ENCODE measurements at places on chromosomes 5 and 9.

GRCh38 chr9:128055344-128056040, 11.6 kb downstream of the NAIF1 start:
- DNase-seq, result no peak

DNA sequence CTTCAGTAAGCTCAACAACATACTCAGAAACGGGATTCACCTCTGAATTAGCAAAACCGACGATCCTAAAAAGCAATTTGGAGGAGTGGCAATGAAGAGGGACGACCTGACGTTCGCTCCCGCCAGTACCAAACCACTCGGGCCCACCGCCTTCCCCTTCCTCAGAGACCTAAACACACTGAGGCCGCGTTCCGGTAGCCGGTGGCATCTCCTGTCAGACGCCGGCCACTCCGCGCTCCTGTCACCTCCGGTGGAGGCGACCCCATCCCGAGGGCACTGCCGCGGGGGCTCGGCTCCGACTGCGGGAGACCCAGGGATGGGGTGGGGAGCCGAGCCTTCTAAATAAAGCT, 617 bp downstream of the PPP6C start:
- no peak for DNase-seq

GRCh38 chr9:88037285-88037845, 63.0 kb upstream of the CDK20 start:
- DNase-seq, result no peak

DNA sequence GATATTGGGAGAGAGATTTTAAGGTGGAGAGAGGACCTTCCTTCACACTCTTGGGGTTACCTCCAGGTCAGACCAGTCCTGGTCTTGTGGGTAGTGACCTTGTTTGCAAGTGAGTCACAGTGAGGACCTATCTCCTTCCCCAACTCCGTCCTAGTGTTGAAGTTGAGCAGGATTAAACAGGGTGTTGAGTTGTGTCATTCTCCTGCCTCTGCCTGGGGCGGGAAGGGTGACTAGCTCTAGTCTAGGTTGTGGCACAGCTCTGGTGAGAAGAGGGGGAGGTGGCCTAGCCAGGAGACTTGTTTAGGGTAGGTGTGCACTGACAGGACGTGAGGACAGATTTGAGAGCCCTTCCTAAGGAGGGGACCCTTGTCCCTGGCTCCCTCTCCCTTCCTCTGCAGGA, 119.6 kb upstream of the PITX1 start:
- no peak for DNase-seq

- DNase-seq, result no peak
Observed at GRCh38 chr9:129906298-129906697, 71.0 kb downstream of the USP20 start.

GRCh38 chr5:178295589-178295988, 63.0 kb upstream of the PHYKPL start:
- no peak for DNase-seq

DNA sequence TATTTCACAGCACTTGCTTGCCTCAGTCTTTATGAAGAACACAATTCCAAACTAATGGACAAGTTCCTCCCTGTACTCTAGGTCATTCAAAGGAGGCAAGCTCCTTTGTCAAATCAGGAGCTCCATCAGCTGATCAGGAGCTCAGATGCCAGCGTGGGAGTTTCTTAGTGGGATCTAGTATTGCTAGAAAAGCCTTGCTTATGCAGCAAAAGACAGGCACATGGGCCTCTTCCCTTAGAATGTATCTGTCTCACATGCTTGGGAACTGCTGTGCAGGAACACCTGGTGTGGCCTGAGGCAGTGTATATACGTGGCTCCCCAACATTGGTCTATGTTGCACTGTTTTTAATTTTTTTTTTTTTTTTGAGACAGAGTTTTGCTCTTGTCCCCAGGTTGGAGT, 21.4 kb upstream of the HAVCR1 start:
- no peak for DNase-seq

- DNase-seq, result no peak
Observed at GRCh38 chr9:129383019-129383560, 205.0 kb upstream of the IER5L start.

- DNase-seq, result no peak
Observed at GRCh38 chr9:26756881-26757280, 135.7 kb downstream of the CAAP1 start.

DNA sequence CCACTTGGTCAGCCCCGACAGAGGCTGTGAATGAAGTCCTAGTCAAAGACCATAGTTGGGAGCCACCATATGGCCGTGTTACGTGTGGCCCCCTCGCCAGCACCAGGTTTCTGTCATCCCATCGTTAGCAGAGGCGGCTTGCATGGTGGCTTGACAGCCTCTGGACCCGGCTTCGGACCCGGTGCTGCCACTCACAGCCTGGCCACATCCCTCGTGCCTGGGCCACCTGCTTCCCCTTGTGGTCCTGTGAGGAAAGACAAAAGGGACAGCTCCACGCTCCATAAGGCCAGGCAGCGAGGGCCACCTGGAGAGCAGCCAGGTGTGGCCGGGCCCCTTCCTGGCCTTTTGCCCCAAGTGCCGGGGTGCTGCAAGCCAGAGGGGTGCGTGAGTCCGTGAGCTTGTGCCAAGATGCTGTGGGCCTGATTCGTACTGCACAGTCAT, 6.2 kb downstream of the NKD2 start:
- DNase-seq, result no peak

DNA sequence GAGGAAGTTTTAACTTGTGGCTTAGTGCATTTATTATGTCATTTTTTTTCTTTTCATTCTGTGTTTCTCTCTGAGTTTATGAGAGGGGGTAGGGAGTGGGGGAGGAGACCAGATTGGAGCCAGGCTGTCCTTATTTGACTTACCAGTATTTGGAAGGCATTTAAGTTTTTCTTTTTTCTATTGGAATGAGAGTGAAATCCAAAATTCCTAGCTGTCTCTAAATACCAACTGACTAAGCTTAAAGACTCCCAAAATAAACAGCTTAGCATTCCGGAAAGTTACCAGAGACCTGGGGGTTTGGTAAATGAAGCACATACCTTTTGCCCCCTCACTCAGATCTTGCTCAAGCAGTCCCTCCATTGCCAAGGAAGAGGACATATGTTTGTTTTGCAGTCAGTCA, 581.9 kb upstream of the BRINP1 start:
- DNase-seq, result peak; percentile 94

DNA sequence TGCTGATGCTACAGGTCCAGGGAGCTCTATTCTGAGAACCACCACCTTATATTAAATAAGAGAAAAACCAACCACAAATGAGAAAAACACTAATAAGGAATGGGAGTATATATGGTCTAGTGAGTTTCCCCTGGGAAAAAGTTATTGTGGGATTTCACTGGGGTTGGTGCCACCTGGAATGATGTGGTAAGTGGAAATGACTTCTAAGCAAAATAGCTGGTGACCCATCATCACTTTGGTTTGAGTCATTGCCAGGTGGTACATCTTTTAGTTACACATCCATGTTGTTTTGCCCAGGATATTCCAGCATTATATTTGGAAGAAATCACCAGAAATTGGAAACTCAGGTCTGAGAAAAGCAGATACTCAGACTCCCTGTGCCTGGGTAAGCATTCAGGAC, 437.3 kb downstream of the DTWD2 start:
- DNase-seq, result peak; percentile 53

- peak; percentile 97 for DNase-seq
Observed at GRCh38 chr9:92506184-92506857, 24.0 kb upstream of the ASPN start.

DNA sequence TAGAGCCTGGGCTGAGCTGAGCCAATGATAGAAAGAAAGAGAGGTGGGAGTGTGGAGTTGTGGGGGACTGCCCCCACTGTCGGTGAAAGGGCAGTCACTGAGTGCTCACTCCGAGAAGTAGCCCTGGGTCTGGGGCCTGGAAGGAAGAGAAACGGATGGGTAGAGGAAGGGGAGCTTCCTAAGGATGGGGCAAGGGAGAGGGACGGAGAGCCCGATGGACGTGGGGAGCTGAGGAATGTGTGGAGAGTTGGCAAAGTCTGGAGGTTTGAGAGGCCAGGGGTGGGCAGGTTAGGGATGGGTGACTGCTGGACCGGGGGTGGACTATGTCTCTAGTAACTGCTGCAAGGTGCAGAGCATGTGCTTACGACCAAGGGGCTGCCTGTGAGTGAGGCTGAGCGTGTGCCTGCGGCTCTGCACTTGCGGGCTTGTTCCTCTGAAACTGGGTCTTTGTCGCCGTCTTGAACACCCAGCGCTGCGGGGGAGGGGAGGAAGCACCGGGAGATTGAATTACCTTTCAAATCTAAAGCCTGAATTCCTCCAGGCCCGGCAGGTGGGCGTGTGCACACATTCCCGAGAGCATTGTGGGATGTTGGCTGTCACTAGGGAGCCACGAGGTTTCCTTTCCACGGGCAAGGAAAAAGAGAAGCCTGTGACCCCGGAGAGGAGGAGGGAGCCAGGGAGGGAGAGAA, 76.4 kb upstream of the ARAP3 start:
- DNase-seq, result no peak

GRCh38 chr9:78575081-78575480, 278.2 kb downstream of the PSAT1 start:
- peak; percentile 47 for DNase-seq

DNA sequence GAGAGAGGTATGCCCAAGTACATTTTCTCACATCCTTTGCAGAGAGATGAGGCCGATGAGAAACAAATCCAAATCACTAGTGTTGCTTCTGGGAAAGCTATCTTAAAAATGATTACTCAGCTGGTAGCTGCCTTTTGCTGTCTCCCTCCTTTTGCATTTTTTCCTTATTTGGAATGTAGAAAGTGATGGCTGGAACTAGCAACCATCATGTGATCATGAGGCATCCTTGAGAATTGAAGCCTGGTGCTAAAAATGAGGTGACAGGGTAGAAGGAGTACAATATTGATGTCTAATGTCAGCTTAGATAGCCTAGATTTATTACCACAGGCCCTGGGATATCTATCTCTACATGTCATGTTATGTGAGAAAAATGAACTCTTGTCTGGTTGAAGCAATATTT, 109.3 kb upstream of the TAF11L2 start:
- DNase-seq, result no peak

DNA sequence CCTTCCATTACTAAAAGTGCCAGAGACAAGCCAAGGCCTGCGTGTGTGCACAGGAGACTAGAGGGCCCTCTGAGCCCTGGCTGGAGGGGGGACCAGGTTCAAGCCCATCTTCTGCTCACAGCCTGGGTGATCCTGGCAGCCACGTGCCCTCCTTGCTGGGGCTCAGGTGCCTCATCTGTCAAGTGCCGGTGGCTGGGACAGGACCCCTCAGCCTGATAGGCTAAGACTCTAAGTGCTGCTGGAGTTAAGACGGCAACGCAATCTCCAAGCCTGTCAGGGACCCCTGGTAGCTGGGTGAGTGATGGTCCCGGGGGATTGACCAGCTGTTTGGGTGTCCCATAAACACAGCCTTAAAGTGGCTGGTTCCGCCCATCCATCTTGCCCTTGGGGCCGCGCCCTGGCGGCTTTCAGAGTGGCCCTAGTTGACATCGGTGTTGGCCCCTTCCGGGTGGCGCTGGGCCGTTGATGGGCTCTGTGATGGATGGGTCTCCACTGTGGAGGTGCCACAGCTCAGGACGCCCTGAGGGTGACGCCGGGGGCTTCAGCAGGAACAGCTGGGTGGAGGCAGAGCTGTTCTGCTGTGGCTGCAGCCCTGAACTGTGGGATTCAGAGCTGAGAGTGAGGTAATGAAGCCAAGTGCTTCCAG, 136.2 kb downstream of the BARX1 start:
- DNase-seq, result no peak

DNA sequence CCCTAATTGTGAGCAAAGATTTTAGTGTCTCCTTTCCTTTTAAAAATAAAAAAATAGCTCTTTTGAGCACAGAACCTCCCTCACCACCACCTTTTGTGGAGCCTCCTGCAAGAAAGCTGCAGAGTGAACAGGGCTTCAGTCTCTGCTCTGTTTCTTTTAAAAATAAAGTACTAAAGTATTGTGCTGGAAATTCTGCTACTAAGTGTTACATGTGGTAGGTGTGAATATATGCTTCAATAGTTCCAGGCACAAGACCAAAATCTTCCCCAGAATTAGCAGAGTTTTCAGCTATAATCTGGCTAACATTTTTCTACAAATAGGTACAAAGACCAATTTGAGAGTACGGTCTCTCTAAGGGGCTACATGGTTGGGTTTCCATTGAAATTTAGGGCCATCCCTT, 40.3 kb upstream of the NFIB start:
- DNase-seq, result no peak

DNA sequence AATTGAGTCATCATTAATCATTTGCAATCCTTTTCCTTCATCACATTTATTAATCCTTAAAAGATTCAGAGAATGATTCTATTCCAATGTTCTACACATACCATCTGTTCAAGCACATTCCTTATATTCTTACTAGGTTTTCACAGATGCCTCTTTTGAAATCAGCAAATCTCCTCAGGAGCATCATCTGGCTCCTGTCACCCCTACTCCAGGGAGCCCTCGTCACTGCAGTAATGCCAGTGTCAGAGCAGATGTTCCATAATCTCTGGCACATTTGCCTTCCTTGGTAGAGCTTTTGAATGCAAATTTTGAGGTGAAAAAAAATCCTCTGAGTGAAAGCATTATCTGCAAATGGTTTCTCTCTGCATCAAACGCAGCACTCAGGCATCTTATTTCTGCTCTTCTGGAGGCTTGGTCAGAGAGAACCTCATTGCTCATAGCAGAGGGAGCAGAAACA, 7.6 kb upstream of the KCNV2 start:
- DNase-seq, result no peak

GRCh38 chr5:5436203-5436760, 13.8 kb downstream of the ICE1 start:
- DNase-seq, result no peak

- no peak for DNase-seq
Observed at GRCh38 chr9:36142510-36143244, 6.1 kb downstream of the GLIPR2 start.

GRCh38 chr5:126509339-126509738, 85.7 kb downstream of the ALDH7A1 start:
- no peak for DNase-seq

- no peak for DNase-seq
Observed at GRCh38 chr5:1325191-1325741, 19.6 kb downstream of the CLPTM1L start.

- DNase-seq, result peak; percentile 92
Observed at GRCh38 chr9:18379073-18379811, 94.7 kb upstream of the ADAMTSL1 start.

- no peak for DNase-seq
Observed at GRCh38 chr9:117191504-117192261, 223.2 kb downstream of the ASTN2 start.

All from fibroblast of upper back skin (primary cell).